ENCODE measurements at places on chromosomes 6 and 20. TPM values are rescaled to one million over a fixed set of nuclear protein-coding genes. Genes with fewer than 3 reads are reported as not detected.

- no peak for DNase-seq
- H3K4me1 ChIP-seq: no peaks in the 10 kb centered on the region
- no peak overlapping the region for H3K4me3 ChIP-seq
- no peak overlapping the region for H3K27ac ChIP-seq
- H3K27me3 ChIP-seq: no peaks in the 10 kb centered on the region
Observed at GRCh38 chr6:33945931-33946330, 142.1 kb upstream of the MLN start.

DNA sequence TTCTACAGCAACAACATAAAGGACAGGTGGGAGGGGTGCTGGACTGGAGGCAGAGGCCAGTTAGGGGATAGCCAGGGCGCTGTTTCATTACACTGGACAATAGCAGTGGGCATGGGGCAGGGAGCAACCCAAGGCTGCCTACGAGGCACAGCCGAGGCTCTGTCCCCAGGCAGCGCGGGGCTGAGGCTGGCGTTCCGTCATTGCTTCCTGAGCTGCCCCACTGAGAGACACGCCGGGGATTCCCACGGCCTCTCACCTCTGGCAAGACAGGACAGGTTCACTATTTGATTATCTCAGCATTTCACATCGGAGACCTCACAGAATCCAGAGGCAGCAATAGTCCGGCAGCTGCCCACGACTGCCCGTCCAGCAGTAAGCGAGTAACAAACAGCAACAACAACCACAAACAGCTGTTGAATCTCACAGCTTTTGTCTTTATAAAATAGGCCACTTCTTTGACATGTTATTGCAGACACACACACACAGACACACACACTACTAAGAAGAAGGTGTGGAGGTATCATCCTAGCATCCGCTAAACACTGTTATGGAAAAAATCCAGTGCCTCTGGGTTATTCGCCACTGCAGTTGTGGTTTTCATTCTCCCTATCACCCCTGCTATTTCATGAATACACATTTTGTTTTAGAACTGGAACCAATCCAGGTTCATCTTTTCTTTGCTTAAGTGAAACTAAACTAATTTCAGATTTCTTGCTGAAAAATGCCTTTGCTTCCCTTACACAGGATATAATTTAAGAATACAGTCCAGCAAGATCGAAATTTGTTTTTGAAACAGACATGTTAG is 19.5 kb downstream of the KIF25 start:
- no peak overlapping the region for H3K27ac ChIP-seq
- H3K27me3 ChIP-seq: no peaks in the 10 kb centered on the region
- no peaks in the 10 kb centered on the region for H3K4me1 ChIP-seq
- no peak overlapping the region for H3K4me3 ChIP-seq
- peak; percentile 14 for DNase-seq
- H3K36me3 ChIP-seq: no peaks in the 10 kb centered on the region

DNA sequence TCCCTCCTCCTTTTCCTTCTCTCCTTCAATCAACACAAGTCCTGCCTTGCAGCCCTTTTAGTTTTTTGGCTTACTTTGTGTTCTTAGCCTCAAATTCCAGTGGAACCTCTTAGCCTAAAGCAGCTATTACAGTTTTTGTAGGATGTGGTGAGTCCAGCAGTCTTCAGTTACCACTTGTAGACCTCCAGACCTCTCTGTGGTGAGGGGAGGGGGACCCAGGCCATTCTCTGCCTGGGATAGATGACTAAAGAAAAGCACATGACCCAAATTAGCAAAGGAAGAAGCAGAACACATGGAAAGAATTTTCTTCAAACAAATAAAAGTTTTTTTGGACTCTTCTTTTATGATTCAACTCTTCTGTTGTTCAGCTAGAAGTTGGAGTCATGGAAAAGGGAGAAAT is 246.5 kb downstream of the HAO1 start:
- no peaks in the 10 kb centered on the region for H3K27me3 ChIP-seq
- H3K36me3 ChIP-seq: no peaks in the 10 kb centered on the region
- no peak overlapping the region for H3K27ac ChIP-seq
- DNase-seq: no peak
- H3K4me3 ChIP-seq: no peak overlapping the region

DNA sequence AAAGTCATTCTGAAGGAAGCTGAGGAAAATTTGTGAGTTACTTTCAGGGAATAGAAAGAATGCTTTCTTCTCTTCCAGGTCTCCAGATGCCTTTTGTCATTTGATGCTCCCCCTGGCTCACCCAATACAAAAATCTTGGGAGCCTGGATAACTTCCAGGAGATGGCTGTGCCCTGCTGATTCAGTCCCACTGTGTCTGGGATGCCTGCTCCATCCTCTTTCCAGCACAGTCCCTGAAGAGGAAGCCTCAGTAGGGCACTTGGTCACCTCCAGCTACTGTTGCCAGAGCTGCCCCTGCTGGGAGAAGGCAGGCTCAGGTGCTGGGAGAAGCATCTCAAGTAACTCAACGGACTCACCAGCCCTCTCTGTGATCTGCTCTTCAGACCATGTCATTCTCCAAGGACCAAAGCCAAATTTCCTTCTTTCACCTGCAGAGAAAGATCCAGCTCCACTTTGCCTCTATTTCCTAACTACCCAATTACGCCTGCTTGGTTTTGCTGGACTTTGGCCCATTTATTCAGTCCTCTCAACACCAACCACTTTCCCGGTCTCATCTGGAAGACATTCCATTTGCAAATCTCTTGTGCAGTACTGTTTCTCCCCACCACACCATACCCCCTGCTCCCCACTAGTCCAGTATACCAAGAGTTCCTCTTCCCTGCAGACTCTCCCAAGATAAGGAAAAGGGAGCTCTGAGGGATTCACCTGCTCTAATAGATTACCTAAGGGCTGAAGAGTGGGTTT is 53.3 kb downstream of the SLC23A2 start:
- H3K4me3 ChIP-seq: no peak overlapping the region
- no peak for DNase-seq
- H3K36me3 ChIP-seq: no peaks in the 10 kb centered on the region
- H3K27ac ChIP-seq: no peak overlapping the region
- H3K27me3 ChIP-seq: no peaks in the 10 kb centered on the region

CD2AP gene
- total RNA-seq: 83.1 TPM

DNA sequence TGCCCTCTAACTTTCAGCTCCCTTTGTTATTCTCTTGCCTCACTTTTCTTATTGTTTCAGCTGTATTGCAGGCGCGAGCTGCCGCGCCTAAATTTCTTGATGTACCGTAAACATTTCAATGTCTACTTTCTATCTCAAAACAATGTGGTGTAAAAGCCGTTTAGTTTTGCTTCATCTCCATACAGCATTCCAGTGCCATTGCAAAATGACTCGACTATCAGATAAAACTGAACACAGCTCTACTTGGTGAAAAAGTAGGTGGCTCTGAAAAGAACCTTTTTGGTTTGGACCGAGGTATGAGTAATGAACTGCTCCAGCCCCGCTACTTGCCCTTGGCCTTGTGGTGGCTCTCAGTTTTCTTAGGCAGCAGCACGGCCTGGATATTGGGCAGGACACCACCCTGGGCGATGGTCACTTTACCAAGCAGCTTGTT is 74.6 kb downstream of the OR2B2 start:
- H3K4me1 ChIP-seq: no peaks in the 10 kb centered on the region
- DNase-seq: no peak
- peak overlapping the region; percentile 96 for H3K27ac ChIP-seq
- H3K36me3 ChIP-seq: no peaks in the 10 kb centered on the region
- H3K4me3 ChIP-seq: peak overlapping the region; percentile 51

CLPSL2 gene
- total RNA-seq: not detected

DNA sequence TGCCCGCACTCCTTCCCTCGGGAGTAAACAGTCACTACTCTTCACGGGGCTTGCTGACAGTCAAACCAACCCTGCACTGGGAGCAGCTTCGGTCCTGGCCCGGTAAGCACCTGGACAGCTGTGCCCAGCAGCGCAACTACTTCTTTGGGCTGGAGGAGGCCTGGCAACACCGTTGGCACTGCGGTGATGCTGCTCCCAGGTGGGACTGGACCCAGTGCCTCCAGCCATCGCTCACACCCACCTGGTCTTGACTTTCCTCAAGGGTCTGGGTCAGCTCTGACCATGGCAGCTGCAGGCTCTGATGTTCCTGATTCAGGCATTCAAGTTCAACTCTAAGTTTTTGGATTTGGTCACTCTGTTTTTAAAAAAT is 53.8 kb downstream of the GINS1 start:
- H3K4me1 ChIP-seq: no peaks in the 10 kb centered on the region

DNA sequence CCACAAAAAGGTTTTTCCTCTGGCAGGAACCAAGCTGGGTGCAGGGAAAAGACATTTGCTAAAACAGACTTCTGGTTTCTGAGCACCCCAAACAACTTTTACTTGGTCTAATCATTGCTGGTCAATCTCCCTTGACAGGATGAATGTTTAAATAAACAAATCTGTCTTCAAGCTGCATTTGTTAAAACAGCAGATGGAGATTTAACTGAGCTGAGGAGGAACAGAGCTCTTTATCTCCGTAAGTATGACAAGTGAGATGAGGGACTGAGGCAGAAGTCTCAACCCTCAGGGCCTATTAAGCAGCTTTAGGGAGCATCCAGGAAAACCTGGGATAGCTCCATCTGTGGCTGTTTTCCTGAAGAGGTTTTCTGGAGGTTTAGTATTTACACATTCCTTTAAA is 40.6 kb downstream of the NINL start:
- no peaks in the 10 kb centered on the region for H3K36me3 ChIP-seq
- H3K4me1 ChIP-seq: no peaks in the 10 kb centered on the region
- no peak for DNase-seq

GRCh38 chr6:63214816-63215215 is 3.5 kb downstream of the FKBP1C start:
- no peaks in the 10 kb centered on the region for H3K4me1 ChIP-seq
- no peak for DNase-seq
- no peak overlapping the region for H3K4me3 ChIP-seq
- H3K27ac ChIP-seq: no peak overlapping the region
- H3K27me3 ChIP-seq: no peaks in the 10 kb centered on the region
- H3K36me3 ChIP-seq: no peaks in the 10 kb centered on the region

GRCh38 chr6:39207416-39208222 is 21.7 kb downstream of the KCNK5 start:
- H3K27ac ChIP-seq: no peak overlapping the region
- H3K4me1 ChIP-seq: peaks cover 35% of the 10 kb centered on the region
- H3K27me3 ChIP-seq: no peaks in the 10 kb centered on the region

XKR7 gene
- total RNA-seq: 0.16 TPM

GRCh38 chr6:16651871-16652270 is 109.4 kb downstream of the ATXN1 start:
- H3K36me3 ChIP-seq: no peaks in the 10 kb centered on the region
- H3K27me3 ChIP-seq: no peaks in the 10 kb centered on the region
- H3K27ac ChIP-seq: no peak overlapping the region

MTFR2 gene
- 9.8 TPM for total RNA-seq

- H3K36me3 ChIP-seq: peaks cover 45% of the 10 kb centered on the region
- no peak overlapping the region for H3K27ac ChIP-seq
- DNase-seq: no peak
- peaks cover 22% of the 10 kb centered on the region for H3K4me1 ChIP-seq
- no peaks in the 10 kb centered on the region for H3K27me3 ChIP-seq
Observed at GRCh38 chr20:64025826-64026412, 10.1 kb upstream of the C20orf204 start.

Measured in colonic mucosa (tissue), 4 donors.